Activated CD8-positive, alpha-beta T cell treated with anti-CD3 and anti-CD28 coated beads, Interleukin-2, amount 10 ng/mL, durations not matched to agents 7 days and 5 days (primary cell): ENCODE measurements at places on chromosomes 1 and 21. TPM values are rescaled to one million over a fixed set of nuclear protein-coding genes. Genes with fewer than 3 reads are reported as not detected.

- no peak for DNase-seq
Measured at GRCh38 chr1:170594066-170594626, 62.2 kb downstream of the GORAB start.

EFHD2 gene
- total RNA-seq, result 71.0 TPM

MATN1 gene
- not detected for total RNA-seq

DNA sequence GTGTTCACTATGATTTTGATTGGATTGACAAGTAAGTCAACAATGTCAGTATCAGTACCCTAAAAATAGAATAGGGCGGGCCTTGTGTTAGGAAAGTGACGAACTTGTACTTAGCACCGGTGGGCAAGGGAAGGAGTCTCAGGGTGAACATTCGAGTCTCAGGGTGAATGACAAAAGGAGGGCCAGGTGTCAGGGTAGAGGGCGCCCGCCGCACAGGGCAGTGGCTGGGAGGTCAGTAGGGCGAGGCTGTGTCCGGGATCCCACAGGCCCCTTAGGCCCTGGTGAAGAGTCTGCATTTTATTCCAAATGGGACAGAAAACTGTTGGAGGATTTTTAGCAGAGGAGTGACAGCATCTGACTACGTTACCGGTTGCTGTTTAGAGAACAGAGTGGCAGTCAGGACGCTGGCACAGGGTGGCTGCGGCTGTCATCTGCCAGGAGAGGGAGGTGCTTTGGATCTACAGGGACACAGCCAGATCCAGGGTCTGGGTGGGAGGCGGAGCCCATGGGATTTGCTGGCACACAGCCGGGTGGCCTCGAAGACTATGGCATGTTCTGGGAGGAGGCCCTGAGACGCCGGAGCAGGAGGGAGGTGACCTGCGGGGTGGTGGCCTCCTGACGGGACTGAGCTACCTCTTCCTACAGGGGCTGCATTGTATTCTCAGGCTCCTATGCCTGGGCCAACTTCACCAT, 11.0 kb downstream of the AGTRAP start:
- no peak for DNase-seq

DNA sequence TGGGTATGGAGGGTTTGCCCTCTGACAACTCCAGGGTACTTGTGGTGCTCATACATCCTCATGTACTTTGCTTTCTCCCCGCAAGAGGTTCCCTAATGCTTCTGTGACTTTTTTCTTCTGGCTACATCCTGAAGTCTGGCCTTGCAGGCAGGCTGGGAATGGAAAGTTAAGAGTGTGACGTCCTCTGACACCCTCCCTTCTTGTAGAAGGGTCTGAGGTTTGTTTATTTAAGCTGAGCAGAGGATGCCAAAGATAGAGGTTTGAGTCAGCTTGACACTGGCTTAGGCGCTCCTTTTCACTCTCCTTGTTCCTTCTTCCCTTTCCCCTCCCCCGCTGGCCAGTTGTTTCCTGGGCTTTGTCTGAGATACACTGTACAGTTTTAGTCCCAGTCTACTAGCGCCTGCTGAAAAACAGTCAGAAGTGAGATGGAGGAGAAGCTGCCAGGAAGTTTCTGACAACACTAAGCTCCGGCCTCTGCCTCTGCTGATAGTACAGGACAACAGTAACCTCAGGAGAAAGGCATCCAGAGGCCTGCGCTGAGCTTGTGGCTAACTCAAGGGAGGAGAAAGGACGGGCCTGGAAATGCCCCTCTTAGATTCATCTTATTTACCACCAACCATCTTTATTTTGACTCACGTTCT, at the start of gene MACF1:
Gene MACF1 (plus strand): TSS at position 255 of the 641 bp plus-strand sequence. CDS start 328 bp downstream, at position 583.
- DNase-seq, result peak; percentile 58

A3GALT2 gene
- not detected for total RNA-seq

DNA sequence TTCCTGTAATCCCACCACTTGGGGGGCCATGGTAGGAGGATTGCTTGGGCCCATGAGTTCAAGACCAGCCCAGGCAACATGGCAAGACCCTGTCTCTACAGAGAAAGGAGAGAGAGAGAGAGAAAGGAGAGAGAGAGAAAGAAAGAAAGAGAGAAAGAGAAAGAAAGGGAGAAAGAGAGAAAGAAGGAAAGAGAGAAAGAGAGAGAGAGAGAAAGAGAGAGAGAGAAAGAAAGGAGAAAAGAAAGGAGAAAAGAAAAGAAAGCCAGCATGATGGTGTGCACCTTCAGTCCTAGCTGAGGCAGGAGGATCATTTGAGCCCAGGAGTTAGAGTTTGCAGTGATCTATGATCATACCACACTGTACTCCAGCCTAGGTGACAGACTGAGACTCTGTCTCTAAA, 82.8 kb downstream of the DISP3 start:
- no peak for DNase-seq

- no peak for DNase-seq
Measured at GRCh38 chr1:66357478-66358197, 176.3 kb upstream of the SGIP1 start.

- DNase-seq, result no peak
Measured at GRCh38 chr1:84800090-84801073, 92.6 kb downstream of the LPAR3 start.

- DNase-seq, result peak; percentile 59
Measured at GRCh38 chr21:42850866-42851391, 28.4 kb downstream of the WDR4 start.

DNA sequence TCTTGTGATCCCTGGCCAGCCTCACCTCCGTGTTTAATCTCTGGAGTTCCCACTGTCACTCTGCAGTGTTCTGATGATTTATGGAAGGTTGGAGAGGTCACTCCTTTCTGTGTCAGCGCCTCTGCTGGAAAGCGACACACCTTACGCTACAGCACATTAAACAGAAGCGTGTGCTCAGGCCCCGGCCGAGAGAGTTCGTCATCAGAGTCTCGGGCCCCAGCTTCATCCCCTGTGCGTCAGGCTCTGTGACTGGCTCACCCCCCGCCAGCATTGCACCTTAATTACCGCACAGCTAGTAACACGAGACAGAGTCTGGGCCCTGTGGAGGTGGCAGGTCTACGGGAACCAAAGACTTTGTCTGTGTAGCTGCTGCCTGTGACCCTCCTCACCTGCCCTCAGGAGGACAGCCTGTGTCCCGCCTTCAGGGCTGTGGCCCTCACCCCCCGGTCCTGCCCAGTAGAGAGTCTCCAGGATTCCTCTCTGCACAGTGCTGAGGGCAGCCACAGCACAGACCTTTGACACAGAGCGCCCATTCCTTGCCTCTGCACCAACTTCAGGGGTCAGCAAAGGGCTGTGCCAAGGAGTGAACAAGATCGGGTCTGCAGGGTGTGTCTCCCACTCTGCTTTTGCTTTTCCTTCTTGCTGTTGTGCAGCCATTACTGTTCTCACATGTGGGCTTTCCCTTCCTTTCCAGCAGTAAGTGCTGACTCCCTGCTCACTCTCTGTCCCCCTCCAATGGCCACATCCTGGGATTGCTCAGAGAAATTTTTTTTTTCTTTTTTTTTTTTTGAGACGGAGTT, 157.6 kb downstream of the PGBD5 start:
- no peak for DNase-seq

DNA sequence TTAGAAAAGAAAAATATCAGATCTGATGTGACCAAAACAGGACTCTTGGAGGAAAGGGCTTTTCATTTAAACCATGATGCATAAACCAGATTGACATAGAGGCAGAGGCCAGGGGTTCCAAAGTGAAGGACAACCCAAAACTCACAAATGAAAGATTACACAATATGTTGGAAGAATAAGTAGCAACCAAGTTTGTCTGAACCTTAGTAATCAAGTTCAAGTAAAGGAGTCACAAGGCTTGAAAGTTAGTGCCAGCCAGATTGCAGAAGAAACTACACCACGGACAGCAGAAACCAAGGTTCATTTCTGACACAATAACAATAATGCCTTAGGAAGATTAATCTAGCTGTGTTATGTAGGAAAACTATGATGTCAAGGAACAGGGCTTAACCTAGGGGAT, 124.6 kb downstream of the ZC3H11B start:
- DNase-seq, result no peak

- DNase-seq, result no peak
Measured at GRCh38 chr1:111236806-111237205, 9.3 kb downstream of the CHI3L2 start.

- DNase-seq, result no peak
Measured at GRCh38 chr1:163656095-163656759, 334.5 kb downstream of the NUF2 start.

FCRL5 gene
- 0.10 TPM for total RNA-seq

PCAT6 gene
- total RNA-seq, result 0.83 TPM

DNA sequence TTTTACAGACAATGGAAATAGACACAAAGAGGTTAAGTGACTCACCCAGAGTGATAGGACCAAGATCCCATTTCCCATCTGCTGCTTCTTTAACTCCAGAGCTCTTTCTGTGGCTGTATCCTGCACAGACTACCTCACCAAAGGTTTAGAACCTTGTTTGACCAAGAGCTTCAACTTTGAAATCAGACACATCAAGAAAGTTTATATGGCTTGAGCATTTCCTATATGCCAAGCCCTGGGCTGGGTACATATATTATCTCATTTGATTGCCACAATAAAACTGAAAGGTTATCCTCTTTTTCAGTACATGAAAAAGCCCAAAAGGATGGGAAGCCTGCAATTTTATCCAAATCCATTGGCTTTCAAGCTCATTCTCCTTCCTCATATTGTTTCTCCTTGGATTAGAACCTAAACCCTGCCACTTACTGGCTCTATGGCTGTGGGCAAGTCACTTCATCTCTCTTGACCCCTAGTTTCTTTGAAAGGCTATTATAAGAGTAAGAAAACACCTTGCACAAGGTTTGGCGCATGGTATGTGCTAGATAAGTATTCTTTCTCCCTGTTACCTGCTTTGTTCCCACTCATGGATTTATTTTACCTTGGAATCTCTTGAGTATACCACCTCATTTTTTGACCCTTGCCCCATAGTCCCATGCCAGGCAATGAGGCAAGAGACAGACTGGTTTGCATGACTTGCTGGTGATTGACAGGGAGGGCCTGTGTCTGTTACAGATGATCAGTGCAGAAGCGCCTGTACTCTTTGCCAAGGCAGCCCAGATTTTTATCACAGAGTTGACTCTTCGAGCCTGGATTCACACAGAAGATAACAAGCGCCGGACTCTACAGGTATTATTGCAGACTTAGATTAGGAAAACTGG, 34.5 kb upstream of the KCNQ4 start:
- DNase-seq, result no peak

GRCh38 chr1:207069061-207069460, 16.0 kb downstream of the PFKFB2 start:
- DNase-seq, result peak; percentile 53

- no peak for DNase-seq
Measured at GRCh38 chr21:36027347-36027746, 33.0 kb downstream of the SETD4 start.

ANGPTL1 gene
- not detected for total RNA-seq

AADACL4 gene
- not detected for total RNA-seq

- no peak for DNase-seq
Measured at GRCh38 chr1:88659552-88659951, 24.5 kb upstream of the PKN2 start.

- no peak for DNase-seq
Measured at GRCh38 chr1:89087241-89087640, 22.2 kb upstream of the GBP1 start.

- DNase-seq, result no peak
Measured at GRCh38 chr1:46757956-46758528, 39.1 kb upstream of the EFCAB14 start.

- DNase-seq, result no peak
Measured at GRCh38 chr1:38624336-38625039, 235.1 kb downstream of the RRAGC start.

- no peak for DNase-seq
Measured at GRCh38 chr21:34878940-34879339, 170.2 kb downstream of the RUNX1 start.

RGS13 gene
- total RNA-seq, result not detected

DNA sequence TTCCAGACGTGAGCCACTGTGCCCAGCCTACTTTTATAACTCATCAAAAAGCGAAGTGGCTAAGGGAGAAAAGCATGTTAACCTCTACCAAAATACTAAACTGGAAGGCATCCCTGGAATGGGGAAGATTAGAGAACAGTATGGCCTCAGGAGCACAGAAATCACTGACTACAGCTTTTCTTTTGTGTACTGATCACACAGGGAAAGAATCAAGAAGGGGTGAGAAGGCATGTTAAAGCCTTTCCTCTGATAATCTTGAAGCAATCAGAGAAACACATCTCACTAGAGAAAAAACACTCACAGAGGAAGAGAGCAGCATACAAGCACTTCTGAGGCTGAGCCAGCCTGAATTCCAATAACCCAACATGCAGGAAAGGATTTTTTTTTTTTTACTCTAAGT, 10.7 kb downstream of the PCAT6 start:
- DNase-seq, result no peak

DNA sequence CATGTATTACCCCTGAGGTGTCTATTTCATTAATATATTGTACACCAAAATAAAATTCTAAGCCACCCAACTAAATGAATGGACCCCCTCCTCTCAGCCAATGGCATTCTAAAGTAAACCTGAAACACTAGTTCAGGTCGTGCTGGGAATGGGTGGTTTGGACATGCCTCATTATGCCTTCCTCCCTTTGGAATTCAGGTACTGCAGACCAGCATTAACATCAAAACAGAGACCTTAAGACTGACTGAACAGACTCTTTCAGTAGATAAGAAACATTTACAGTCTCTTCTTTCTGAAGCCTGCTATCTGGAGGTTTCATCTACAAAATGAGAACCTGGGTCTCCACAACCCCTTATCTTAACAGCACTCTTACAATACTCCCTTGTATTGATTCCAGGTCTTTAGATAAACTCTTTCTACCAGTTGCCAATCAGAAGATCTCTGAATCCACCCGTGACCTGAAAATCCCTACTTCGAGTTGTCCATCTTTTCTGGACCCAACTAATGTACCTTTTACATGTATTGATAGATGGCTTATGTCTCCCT, 93.6 kb downstream of the PKN2 start:
- DNase-seq, result no peak

GRCh38 chr21:17612023-17612564, 607 bp downstream of the BTG3 start:
- DNase-seq, result no peak

- no peak for DNase-seq
Measured at GRCh38 chr1:41653574-41653973, 169.1 kb upstream of the EDN2 start.

ETV3L gene
- not detected for total RNA-seq

GRCh38 chr1:150271291-150271959, 1.2 kb upstream of the C1orf54 start:
- DNase-seq, result no peak

- DNase-seq, result peak; percentile 75
Measured at GRCh38 chr1:39657923-39658485, 13.9 kb downstream of the NT5C1A start.
